Epithelial cell of prostate (primary cell): ENCODE measurements at places on chromosomes 7 and 10.

GRCh38 chr7:43735802-43736603 lies 6.7 kb upstream of the COA1 start:
- no peak for DNase-seq

GRCh38 chr7:26620352-26620751 lies 244.0 kb downstream of the SKAP2 start:
- no peak for DNase-seq

DNA sequence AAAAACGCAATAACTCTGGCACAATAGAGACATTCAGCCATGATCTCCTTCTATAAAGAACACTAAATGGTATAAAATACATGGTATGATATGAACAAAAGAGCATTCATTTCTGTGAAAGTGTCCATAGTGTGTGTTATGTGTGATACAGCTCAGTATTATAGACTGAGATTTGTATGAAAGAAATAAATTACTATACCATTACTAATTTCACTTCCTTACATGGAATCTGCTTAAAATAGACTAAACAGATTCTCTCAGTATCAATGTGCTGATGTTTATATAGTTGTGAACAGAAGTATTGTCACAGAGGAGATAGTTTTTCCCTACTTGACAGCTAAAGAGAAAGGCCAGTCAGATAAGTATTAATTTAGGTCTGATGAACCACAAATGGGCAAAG lies 10.8 kb downstream of the SEMA3A start:
- no peak for DNase-seq

DNA sequence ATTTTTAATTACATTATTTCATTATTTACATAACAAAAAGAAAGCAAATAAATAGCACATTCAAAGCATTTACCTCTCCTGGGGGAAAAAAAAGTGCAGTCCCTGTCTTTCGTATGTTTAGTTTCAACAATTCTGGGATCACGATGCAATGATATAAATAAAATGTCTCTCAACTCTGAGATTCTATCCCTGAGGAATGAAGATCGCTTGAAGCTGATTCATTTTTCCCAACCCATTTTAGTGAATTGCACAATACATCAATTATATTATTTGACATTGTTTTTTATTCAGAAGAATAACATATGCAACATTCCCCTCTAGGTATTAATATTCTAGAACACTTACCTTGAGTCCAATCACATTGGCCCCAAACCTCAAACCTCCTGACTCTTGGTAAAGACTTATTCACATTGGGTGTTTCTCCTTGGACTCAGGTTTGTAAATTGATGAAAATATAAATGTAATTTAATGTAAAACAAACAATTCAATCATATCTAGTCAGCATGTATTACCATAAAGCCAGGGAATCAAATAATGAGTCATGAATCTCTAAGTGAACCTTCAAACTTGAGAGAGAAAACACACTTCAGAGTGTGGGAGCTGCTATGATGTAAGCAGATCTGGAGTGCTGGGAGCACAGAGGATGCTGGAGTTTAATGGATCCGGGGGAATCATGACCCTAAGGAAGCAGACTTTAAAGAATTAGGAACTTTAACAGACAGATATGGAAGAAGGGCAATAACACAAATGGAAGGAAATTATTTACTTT lies 5.3 kb upstream of the SCIN start:
- DNase-seq: no peak

GRCh38 chr7:98265841-98266271 lies 13.8 kb upstream of the TECPR1 start:
- no peak for DNase-seq

DNA sequence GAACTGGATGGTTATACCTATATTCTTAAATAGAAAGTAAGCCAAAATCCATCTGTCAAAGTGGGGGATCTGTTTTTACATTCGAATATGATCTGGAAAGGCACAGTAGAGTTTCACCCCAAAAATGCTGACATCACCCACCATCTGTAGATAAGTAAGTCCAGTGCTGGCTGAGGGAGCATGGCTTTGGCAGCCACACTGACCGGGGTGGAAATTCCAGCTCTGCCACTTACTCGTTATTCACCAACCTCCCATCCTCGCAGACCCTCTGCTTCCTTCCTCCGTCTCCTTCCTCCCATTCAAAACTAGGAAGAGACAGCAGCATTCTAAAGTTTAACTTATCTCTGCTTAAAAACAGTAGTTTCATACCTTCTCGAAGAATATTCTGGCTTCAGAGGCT lies 84.9 kb upstream of the GATA3 start:
- DNase-seq: no peak

DNA sequence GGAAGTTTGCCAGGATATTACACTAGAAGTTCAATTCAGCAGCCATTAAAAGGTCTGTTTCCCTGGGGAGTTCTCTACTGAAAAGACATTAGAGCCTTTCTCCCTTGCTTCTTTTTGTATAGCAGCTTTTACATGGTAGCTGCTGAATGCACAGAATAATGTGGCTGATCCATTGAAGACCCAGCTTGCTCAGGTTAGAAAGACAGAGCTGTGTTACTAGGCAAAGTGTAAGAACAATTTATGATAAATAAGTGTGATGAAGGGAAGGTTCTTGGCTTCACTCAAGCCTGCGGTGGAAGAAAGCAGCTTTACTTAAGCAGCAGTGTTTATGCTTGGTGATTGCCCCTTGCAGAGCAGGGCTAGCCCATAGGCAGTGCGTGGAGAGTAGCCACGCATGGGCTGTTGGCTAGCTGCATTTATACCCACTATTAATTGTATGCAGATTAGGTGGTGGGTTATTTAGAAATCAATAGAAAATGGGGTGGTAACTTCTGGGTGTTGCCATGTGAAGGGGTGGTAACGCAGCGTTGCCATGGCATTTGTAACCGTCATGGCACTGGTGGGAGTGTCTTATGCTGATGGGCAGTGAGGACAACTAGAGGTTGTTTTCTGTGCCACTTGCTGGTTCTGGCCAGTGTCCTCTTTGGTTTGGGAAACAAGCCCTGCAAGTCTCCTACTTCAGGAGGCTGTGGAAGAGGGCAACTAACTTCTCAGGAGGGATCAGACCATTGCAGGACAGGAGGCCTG lies 942.9 kb downstream of the NRG3 start:
- no peak for DNase-seq

- no peak for DNase-seq
Observed at GRCh38 chr10:100773646-100774045, 28.3 kb downstream of the PAX2 start.
